IPS DF 19.7 (cell line): ENCODE measurements at places on chromosomes 13 and 19.

GRCh38 chr13:21344662-21345176, 114.4 kb downstream of the ZDHHC20 start:
- DNase-seq: no peak

DNA sequence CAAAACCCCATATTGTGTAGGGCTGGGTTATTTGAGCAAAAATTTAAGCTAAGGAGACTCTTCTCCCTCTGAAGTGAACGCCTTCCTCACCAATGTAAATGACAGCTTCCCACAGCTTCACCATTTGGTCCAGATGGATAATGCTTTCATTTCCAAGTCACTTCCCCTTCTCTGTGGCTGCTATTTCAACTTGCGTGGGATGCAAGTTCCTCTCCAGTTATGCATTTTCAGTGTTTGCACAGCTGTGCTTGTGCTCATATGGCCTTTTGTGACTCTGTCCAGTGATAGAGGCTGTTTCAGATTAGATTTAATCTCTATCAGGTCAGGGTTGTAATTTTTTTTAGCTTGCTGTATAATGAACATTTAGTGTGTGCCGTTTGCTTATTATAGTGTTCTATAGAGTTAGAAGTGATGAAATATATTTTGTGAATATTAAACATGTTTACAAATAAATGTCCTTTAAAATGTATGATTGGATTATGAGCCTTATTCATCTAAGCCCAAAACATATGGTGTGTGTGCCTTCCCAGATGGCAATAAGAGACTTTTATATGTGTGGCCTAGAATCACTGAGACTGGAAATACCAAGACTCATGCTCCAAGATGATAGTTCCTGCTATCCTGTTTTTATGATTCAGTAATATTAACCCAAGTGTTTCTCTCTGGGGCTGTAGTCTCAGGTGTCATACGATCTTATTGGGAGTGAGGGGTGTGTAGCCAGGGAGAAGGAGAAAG, 86.6 kb downstream of the TNFRSF19 start:
- DNase-seq: no peak

DNA sequence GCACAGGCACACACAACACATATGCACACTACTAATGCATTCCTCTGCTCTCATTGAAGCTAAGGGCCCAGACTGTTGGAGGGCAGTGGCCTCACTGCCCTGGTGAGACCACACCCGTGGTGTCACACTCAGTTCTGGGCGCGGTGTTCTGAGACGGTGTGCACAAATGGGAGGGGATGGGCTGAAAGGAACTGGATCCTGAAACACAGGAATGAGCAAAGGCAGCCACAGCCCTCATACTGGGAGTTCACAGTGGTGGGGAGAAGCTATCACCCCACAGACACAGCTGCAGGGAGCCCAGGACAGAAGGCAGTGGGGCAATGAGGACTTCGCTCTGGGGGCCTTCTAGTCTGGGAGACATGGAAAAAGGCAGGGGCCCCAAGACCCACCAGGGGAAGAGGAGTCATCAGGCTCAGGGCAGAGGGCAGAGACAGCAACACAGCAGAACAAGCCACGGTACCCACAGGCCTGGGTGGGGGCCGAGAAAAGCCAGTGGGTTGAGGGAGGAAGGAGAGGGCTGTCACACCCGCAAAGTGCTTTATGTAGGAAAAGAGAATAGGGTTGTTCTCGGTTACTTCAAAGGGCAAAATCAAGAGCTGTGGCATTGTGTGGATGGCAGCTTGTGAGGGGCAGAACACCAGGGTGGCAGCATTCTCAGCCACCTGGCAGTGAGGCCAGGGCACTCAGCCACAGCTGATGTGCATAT, 75.4 kb upstream of the GPR183 start:
- DNase-seq: no peak

GRCh38 chr19:11164879-11165406, 9.4 kb upstream of the SPC24 start:
- DNase-seq: no peak

- DNase-seq: no peak
Measured at GRCh38 chr13:29384466-29384865, 211.0 kb downstream of the SLC7A1 start.

DNA sequence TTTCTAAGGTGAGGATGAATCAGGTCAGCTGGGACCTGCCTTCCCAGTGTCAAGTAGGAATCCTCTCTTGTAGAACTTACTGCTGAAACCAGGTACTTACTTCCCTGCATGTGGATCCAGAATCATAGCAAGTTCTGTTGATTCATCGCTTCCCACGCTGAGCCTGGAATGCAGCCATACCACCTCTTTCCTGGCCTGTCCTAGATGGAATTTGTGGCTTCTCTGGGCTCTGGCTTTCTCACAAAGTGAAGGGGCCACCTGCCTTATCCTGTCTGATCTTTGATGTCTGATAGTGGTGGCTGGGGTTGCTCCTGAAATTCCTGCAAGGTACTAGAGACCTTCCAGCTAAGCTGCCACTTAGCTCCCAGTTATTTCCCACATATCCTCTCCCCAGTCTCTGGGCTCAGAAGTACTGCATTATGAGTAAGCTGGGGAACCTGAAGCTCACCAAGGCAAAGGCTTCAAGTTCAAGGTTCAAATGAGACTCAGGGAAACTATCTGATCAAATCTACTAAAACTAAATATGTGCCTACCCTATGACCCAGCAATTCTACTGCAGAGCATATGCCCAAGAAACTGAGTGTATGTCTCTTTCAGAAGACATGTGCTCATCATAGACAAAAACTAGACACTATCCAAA, 103.5 kb downstream of the SUCLA2 start:
- peak; percentile 45 for DNase-seq

DNA sequence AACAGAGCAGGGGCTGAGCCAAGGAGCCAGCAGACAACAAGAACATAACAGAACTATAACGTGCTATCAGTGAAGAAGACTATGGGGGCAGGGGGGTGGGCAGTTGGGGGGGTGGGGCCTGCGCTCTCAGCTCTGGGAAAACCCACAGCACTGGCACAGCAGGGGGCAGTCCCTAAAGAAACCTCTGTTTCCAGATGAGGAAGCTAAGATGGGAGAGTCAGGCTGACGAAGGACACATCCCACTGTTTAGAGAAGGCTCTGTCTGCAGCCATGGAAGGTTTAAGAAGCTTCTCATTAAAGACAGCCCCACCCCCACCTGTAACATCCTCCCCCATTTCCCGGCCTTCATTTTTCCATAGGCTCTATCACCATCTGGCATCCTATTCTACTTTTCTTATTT, 7.1 kb upstream of the DOCK9 start:
- no peak for DNase-seq

- no peak for DNase-seq
Measured at GRCh38 chr19:405121-405965, 3.6 kb downstream of the C2CD4C start.

- DNase-seq: no peak
Measured at GRCh38 chr19:54209811-54210494, 9.3 kb downstream of the RPS9 start.

DNA sequence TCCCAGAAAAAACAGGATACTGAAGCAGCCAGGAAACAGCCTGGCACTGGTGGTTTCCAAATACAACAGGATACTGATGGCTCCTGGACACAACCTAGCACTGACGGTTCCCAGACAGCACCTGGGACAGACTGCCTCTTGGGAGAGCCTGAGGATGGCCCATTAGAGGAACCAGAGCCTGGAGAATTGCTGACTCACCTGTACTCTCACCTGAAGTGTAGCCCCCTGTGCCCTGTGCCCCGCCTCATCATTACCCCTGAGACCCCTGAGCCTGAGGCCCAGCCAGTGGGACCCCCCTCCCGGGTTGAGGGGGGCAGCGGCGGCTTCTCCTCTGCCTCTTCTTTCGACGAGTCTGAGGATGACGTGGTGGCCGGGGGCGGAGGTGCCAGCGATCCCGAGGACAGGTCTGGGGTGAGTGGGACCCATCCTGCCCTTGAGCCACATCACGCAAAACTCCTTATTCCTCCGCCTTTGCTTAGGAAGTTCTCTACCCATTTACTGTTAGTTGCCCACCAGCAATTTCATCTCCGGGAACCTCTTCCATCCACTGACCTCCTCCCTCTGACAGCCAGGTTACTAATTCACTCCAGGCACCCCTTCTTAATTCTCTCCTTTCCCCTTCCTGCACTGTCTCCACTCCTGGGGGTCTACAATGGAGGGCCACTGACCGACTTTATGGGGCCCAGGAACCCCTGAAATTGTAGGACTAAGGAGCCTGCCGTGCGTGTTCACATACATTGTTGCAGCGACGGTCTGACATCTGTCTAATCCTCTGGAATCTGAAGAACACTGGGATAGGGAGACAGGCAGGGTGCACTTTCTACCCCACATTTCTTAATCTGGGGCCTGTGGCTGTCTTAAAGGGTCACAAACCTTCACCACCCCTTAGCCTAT, 1.2 kb downstream of the ITPKC start:
- DNase-seq: no peak

DNA sequence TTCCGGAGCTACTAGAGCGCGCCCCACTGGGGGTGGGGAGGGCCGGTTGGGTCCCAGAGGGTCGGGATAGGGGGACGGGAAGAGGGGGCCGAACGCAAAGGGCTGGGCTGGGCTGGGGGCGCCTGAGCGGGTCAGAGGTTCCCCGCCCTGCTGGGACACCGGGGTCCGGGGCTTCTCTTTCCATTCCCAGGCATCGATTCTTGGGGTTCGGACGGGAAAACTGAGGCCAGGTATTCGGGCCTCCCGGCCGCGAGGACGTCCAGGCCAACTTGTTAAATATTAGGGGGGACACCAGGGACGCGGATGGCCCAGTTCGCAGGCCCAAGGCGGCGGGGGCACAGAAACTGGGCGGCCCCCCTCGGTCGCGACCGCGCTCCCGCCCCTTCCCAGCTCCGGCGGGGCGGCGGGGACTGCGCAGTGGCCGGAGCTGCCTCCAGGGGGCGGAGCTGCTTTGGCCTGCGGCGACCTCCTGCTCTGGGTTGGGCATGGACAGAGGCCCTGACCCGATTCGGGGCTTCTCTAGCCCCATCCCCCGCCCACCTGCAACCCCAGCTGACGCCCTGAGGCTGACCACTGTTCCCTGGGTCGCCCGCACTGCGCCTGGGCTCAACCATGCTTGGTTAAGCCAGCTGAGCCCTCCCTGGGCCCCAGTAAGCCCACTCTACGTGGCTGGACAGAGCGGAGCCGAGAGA, 1.2 kb upstream of the KLF16 start:
- no peak for DNase-seq

DNA sequence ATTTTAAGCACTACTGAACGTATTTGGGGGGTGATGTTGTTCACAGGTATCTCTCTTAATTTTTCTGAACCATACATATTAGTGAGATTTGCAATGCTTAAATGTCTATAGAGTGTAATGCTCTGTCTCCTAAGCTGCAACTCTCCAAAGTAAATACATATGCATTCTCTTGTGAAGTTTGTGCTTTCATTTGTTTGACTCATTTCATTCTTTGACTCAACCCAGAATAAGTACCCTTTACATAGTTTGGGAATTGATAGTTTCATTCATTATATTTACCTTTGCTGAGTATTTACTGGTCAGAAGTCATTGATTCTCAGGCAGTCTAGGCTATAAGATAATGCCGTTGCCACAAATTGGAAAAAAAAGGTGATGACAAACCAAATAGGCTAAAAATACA, 406.9 kb downstream of the FGF9 start:
- no peak for DNase-seq

GRCh38 chr13:76741046-76741445, 145.2 kb downstream of the KCTD12 start:
- no peak for DNase-seq

DNA sequence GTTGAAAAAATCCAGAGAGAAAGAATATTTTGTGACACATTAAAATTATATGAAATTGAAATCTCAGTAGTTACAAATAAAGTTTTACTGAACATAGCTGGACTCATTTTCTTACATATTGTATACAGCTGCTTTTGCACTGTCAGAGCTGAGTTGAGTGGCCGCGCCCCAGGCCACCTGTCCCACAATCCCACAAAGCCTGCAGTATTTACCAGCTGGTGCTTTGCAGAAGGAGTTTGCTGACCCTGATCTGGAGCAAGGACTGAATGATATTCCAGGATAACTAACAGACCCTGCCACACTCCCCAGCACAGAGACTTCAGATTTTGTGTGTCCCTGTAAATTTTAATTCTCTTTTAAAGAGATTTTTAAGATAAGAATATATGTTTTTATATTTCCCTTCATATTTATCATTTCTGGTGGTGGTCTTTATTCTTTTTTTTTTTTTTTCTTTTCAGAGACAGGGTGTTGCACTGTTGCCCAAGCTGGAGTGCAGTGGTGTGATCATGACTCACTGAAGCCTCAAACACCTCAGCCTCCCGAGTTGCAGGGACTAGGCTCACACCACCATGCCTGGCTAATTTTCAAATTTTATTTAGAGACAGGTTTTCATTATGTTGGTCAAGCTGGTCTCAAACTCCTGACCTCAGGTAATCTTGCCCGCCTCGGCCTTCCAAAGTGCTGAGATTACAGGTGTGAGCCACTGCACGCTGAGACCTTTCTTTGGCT, 48.5 kb downstream of the TDRD12 start:
- no peak for DNase-seq

GRCh38 chr19:14375055-14375581, 6.1 kb upstream of the ADGRE5 start:
- no peak for DNase-seq

- DNase-seq: no peak
Measured at GRCh38 chr19:2856457-2857050, 10.6 kb upstream of the ZNF556 start.

- no peak for DNase-seq
Measured at GRCh38 chr13:31982124-31982523, 49.5 kb upstream of the FRY start.

DNA sequence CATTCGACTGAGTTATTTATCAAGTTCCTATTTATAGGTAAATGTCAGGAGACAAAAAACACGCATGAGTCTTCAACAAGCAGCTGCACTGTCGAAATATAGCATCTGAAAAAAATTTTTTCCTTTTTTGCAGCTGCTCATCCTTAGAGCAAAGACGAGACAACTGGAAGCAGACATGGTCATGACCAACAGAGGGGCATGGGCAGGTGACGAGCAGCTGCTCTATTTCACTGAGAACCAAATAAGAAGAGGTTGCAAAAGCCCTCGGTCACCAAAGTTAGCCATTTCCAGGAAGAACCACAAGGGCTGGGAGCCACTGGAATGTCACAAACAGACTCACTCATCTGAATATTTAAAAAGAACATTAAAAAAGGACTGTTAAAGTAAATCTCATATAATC, 22.2 kb downstream of the SOHLH2 start:
- DNase-seq: no peak

DNA sequence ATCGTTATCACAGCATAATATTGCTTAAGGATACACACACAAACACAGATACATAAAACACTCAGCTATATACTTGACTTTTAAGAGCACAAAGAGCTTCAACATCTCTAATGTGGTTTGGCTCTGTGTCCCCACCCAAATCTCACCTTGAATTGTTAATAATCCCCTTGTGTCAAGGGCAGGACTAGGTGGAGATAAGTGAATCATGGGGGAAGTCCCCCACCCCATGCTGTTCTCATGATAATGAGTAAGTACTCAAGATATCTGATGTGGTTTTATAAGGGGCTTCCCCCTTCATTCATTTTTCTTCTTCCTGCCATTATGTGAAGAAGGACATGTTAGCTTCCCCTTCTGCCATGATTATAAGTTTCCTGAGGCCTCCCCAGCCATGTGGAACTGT, 481.4 kb downstream of the PCDH9 start:
- DNase-seq: no peak

GRCh38 chr13:43783820-43784219, 3.0 kb downstream of the ENOX1 start:
- no peak for DNase-seq

- DNase-seq: no peak
Measured at GRCh38 chr13:28318496-28318895, 176.4 kb downstream of the FLT1 start.

GRCh38 chr13:46492946-46493345, 60.0 kb upstream of the LRCH1 start:
- DNase-seq: no peak
